ENCODE measurements at places on chromosomes 4 and X. TPM values are rescaled to one million over a fixed set of nuclear protein-coding genes. Genes with fewer than 3 reads are reported as not detected.

SATL1 gene
- polyA plus RNA-seq, result not detected

ZXDA gene
- polyA plus RNA-seq, result 0.76 TPM

FRMD7 gene
- not detected for polyA plus RNA-seq

APLN gene
- 0.33 TPM for polyA plus RNA-seq

CDKN2AIP gene
- polyA plus RNA-seq, result 14.2 TPM

CFI gene
- 15.3 TPM for polyA plus RNA-seq

ENOX2 gene
- 5.2 TPM for polyA plus RNA-seq

ZNF157 gene
- 0.16 TPM for polyA plus RNA-seq

RBM3 gene
- polyA plus RNA-seq, result 224 TPM

TAF7L gene
- not detected for polyA plus RNA-seq

GRCh38 chrX:1205681-1206611 is 6.5 kb downstream of the CRLF2 start:
- peak; percentile 24 for DNase-seq

DNA sequence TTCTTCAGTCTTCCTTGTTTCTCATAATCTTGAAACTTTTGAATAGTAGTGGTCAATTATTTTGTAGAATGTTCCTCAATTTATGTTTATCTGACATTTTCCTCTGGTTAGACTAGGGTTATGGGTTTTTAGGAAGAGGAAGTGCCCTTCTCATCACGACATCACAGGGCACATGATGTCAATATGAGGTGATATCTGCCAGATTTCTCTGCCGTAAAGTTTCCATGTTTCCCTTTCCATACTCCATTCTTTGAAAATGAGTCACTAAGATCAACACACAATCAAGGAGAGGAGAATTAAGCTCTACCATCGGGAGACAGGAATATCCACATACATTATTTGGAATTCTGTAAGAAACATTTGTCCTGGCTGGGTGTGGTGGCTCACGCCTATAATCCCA is 28.4 kb downstream of the RP2 start:
- DNase-seq, result no peak

DNA sequence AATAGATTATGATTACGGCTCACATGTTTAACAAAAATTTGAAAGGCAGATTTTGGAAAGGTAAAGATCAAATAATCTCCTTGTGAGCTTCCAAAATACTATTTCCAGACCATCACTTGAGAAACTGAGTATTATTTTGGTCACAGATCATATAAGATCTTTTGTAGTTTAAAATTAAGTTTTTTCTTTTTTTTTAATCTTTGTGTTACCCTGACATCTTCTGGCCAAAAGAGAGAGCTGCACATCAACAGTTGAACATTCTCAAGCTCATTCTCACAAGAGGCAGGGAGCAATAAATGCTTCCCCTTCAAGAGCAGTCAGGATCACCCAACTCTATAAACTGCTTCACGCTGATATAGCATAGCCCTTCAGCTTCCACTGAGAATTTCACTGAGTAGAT is 15.9 kb downstream of the TMEM192 start:
- no peak for DNase-seq

DNA sequence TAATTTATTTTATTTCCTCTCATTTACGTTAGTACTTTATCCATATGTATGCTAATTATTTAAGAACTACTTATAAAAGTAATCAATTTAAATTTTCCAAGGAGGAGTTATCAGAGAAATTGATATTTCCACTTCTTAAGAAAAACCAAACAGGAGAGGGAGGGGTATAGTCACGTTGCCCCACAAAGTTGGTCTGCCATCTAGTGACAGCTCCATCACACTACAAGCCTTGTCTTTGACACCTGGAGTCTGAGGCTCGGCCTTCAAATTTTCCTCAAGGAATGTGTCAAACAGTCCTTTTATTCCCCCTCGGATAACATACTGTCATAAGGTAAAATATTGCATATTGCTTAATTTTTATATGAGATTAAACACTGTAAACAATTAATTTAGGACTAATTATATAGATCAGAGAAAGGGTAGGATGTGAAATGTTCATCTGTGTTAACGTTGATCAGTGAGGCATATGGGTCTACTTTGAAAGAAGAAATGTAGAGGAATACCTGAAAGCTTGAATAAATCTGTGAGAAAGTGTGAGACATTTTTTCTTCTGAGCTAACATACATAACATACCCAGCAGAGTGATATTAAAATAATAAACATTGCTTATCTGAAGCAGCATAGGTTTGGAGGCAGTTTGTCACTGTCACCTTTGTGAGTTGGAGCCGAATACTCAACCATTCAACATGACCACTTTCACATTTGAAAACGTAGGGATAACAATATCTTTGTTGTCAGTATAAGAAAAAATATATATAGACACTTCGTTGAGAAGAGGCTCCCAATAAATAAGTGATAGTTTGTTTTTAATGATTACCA is 114.4 kb downstream of the GLRA3 start:
- no peak for DNase-seq

GRCh38 chr4:159017323-159018026 is 85.4 kb upstream of the RAPGEF2 start:
- DNase-seq, result no peak

DNA sequence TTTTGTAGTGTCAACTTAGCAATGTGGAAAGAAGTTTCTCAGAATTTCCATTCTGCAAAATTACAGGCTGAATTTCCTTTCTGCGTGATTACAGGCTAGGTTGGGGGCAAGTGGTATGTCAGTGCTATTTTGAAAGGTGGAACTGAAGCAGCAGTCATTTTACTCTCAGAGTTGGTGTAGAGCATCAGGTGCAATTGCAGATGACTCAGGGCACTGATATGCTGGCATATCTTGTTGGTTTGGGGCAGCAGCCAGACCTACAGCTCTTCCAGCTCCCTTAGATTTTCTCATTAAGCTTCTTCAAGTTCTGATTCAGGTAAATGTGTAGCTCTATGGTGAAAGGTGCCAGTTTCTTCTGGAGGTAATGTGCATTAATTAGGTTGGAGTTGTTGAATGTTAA is 930.7 kb upstream of the PCDH10 start:
- no peak for DNase-seq

DNA sequence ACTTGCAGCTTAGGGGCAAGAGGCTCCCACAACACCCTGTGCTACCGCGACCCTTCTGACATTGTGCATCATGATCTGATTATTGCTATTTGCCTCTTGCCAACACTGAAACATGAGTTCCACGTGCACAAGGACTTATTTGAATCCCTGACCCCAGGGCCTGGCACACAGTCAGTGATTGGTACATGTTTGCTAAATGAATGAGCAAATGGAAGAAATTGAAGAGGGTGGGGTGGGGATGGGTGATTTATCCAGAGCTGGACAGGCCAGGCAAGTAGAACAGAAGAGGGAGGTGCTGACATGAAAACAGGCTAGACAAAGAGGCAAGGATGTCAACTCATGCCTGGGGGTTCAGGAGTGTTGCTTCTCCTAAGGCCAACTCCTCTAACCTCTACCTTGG is 24.9 kb upstream of the RPL39 start:
- DNase-seq, result no peak

- no peak for DNase-seq
Measured at GRCh38 chrX:103382877-103383276, 6.5 kb downstream of the BEX3 start.

GRCh38 chr4:17780501-17781299 is 721 bp downstream of the FAM184B start:
- no peak for DNase-seq

DNA sequence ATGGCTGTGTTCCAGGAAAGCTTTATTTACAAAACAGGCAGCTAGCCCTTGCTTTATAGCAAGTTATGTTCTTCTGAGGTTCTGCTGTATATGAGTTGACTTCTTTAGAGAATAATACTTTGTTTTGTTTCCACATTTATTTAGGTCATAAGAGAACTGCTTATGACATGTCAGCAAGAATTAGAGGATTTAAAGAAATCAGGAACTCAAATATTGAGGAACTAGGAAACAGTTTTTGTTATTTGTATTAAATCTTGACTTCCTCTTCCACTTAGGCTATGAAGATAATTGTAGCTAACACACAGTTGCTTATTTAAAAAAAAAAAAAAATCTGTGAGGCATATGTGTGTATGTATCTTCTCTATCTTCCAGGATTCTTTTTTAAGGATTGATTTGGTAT is 14.3 kb downstream of the ZRSR2 start:
- no peak for DNase-seq

DNA sequence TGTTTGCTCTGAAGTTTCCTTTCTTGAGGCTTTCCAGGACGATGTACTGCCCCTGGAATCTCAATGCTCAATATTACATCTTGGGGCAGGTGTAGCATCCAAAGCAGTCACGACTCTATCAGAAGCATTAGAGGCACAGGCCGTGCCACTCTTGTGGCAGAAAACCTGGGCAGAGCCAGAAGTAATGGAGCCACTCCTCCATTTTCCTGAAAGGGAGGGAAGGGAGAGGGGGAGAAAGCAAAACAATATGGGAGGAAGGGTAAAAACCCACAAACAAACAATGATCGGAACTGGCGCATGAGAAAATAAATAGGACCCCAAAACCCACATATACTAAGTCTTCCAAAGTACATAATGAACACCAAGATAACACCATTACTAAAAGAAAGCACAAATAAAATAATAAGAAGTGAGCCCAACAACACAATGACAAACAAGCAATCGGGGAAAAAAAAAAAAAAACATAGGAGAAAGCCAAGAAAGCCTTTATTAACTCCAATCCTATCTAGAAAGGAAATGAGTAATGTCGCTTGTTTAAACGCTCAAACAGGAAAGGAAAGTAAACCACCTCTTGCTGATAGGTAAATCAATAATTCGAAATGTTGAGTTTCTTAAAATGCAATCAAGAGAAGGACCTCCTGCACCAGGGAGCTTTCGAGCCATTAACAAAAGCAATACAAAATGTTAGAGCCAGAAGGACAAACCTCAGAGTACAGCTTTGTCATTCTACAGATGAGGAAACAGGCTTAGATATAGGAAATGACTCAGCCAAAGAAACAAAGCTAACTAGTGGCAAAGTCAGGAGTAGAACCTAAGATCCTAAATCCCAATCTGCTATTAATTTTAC is 117.4 kb downstream of the ATRX start:
- DNase-seq, result no peak

- DNase-seq, result no peak
Measured at GRCh38 chrX:131577999-131578734, 34.3 kb downstream of the OR13H1 start.

DNA sequence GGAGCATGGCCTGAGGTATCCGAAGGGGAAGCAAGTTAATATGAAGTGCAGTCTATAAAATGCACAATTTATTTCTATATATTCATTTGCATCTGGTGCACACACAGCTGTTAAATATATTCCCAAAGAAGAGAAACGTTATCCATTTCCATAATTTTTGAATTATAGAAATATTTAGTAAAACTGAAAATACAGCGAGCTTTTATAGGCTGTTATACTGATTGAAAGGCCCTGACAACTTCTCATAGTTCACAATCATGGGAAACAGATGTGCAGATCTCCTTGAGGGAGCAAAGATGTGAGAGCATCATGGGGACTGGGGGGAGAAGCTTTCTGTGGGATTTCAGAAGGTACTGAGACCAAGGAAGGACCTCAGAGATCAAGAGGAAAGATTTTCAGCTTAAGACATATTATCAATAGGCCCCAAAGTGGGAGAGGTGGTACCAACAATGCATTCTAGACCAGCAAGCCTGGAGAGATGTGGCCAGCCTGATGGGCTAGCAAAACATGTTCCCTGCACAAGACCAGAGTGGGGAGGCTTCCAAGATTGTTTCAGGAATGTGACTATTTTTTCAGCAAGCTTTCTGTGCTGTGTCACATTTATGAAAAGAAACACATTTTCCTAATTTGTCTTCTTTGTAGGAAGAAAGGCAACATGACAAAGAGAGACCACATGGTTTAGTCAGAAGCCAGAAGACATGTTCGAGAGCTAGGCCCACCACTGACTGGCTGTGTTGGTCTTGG is 256.0 kb upstream of the SFRP2 start:
- no peak for DNase-seq

DNA sequence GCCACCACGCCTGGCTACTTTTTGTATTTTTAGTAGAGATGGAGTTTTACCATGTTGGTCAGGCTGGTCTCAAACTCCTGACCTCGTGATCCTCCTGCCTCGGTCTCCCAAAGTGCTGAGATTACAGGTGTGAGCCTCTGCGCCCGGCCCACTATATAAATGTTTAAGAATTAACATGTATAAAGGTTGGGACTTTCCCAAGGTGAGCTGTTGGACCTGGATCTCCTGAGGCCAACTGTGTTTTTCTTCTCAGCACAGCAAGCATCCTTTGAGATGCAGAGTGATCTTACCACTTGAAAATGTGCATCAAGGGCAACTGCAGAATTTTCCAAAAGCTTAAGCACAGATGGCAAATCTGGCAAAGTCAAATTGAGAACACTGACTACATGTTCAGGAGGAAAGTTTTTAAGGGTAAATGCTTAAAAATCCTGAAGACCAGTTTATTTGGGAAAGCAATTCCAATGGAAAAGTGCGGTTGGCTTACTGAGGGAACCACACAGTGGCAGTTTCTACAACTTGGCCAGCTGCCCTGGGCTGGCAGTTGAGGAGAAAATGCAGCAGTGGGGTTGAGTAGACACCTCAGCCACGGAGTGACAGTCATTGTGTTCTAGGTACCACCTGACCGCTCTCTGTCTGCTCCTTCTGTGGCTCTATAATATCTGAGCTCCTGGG is 168.9 kb downstream of the CBR4 start:
- DNase-seq, result no peak
